Activated CD4-positive, CD25-positive, alpha-beta regulatory T cell treated with anti-CD3 and anti-CD28 coated beads, Interleukin-2, amount 50 U/mL, for 24 hours (primary cell): ENCODE measurements at places on chromosomes 12 and 14.

- ATAC-seq: no peak
Measured at GRCh38 chr12:13740149-13740545, 241.3 kb downstream of the GRIN2B start.

DNA sequence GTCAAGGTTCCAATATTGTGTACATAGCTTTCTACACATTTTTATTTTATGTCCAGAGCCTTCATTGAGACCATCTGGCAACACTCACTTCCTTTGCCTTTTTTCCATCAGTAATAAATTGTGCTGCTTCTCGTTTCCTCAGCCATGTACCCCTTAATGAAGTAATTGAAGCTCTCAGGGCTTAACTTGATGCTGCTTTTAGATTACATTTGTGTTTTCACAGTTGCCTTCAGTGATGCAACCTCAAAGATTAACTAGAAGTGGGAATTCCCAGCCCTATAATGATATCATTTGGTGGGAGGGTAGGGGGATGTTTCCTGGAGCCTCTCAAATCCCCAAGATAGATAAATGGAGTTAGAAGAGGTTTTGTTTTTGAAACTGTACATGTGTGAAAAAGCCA lies 80.2 kb upstream of the KRR1 start:
- ATAC-seq: no peak

- no peak for ATAC-seq
Measured at GRCh38 chr12:122121745-122122144, 43.2 kb downstream of the MLXIP start.

- ATAC-seq: no peak
Measured at GRCh38 chr12:19757317-19757877, 318.1 kb downstream of the AEBP2 start.

GRCh38 chr12:129903956-129904829 lies at the start of gene TMEM132D:
TMEM132D (minus strand) TSS chr12:129904025.
- ATAC-seq: no peak

GRCh38 chr12:58592475-58593207 lies 327.7 kb downstream of the LRIG3 start:
- no peak for ATAC-seq

GRCh38 chr12:27394676-27395075 lies 51.9 kb upstream of the SMCO2 start:
- no peak for ATAC-seq

- ATAC-seq: no peak
Measured at GRCh38 chr14:92439537-92440344, 73.8 kb upstream of the RIN3 start.

GRCh38 chr14:58107947-58108552 lies 44.0 kb downstream of the ARMH4 start:
- no peak for ATAC-seq

- ATAC-seq: no peak
Measured at GRCh38 chr14:86574051-86574777, 1044.3 kb downstream of the FLRT2 start.

GRCh38 chr14:68865542-68865941 lies 72.7 kb upstream of the ZFP36L1 start:
- no peak for ATAC-seq

- ATAC-seq: no peak
Measured at GRCh38 chr12:129067491-129067890, 214.2 kb downstream of the GLT1D1 start.
